ENCODE measurements at places on chromosomes 3 and 15. TPM values are rescaled to one million over a fixed set of nuclear protein-coding genes. Genes with fewer than 3 reads are reported as not detected.

Gene CHRNA7
- total RNA-seq: 3.7 TPM

DNA sequence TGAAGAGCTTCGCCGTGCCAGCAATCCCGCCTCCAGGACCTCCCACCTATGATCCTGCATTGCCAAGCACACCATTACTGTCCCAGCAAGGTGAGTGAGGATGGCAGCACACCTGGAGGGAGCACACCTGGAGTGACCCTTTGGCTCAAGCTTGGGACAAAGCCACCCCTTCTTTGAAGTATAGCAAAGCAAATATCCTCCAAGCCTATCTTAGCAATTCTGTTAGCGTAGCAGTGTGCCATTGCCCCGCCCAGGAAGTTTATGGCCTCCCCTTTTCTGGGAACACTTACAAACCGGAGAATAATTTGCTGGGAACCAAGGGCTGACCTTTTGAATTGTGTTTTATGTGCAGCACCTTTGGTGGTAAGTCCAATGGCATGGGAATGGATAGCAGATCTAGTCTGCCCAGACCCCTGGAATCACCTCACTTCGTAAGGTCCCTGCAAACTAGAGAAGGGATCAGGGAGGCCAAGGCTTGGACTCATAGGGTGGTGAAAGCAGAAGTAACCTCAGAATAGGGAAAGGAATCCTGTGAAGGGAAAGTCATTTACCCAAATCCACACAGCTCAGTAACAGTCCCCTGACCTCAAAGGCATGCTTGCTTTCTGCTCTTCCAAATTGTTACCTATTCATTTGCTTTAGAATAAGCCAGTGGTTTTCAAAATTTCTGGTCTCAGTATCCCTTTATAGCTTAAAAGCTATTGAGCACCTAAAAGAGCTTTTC lies 70.1 kb downstream of the HCN4 start:
- DNase-seq: no peak

GRCh38 chr15:80560601-80561400 lies 134.3 kb upstream of the ABHD17C start:
- DNase-seq: no peak

- DNase-seq: no peak
Observed at GRCh38 chr3:46536758-46537157, 29.3 kb downstream of the LRRC2 start.

GRCh38 chr3:81443457-81443782 lies 318.0 kb downstream of the GBE1 start:
- DNase-seq: no peak

Gene TBCCD1
- total RNA-seq: 23.0 TPM

GRCh38 chr15:49045751-49046219 lies 461 bp downstream of the SECISBP2L start:
- peak; percentile 43 for DNase-seq

Measured in natural killer cell (primary cell).